ENCODE measurements at places on chromosomes 7 and 10. TPM values are rescaled to one million over a fixed set of nuclear protein-coding genes. Genes with fewer than 3 reads are reported as not detected.
A peak's percentile ranks its signal among the peaks of the same experiment; 100 is the strongest.

DNA sequence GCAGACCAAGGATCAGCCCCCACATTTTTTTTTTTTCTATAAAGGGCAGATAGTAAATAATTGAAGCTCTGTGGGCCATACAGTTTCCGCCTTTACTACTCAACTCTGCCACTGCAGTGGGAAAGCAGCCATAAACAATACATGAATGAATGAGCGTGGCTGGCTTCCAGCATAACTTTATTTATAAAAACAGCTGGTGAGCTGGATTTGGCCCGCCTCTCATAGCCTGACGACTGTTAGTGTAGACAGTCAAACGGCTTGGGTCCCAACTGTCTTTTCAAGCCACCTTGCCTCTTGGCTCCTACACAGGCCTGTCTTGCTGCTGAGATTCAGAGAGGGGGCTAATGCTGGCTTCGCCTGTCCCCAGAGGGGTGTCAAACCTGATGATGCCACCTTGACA lies 169.8 kb upstream of the GPR26 start:
- DNase-seq: no peak

- no peak for DNase-seq
Measured at GRCh38 chr7:145692237-145692950, 424.2 kb upstream of the CNTNAP2 start.

- no peak for DNase-seq
Measured at GRCh38 chr10:79268742-79269141, 78.5 kb upstream of the PPIF start.

DNA sequence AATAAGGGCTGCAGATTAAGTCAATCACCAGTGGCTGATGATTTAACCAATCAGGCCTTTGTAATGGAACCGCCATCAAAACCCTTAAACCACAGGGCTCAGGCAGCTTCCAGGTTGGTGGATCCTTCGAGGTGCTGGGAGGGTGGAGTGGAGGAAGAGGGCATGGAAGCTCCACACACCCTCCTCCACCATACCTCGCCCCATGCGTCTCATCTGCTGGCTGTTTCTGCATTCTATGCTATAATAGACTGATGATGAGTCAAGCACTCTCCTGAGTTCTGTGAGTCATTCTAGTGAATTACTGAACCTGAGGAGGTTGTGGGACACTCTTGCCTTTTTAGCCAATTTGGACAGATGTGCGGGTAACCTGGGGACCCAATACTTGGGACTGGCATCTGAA lies 43.9 kb downstream of the CHST15 start:
- DNase-seq: no peak

GRCh38 chr7:45921699-45922519 lies 837 bp upstream of the IGFBP3 start:
- peak; percentile 73 for DNase-seq

DNA sequence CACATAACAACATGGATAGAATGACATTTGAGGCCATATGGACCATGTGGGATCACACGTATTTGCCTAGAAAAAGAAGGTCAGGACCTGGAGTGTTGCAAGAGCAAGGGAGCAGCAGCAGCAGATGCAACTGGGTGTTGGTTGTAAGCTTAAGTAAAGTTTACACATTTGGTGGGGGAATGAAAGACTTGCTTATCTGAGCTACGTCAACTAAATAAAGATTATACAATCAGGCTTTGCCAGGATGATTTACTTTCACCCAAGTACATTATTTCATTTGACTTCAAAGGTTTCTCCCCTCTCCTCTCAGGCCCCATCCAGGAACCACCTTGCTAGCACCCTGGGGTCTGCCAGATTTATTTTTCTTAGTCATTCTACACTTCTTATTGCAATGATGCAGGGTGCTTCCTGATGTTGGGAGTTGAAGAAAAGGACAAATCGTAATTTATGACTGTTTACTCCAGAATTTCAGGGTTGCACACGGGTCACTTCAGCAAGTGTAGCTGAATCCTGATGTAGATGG lies 591.9 kb upstream of the IGFBP3 start:
- DNase-seq: no peak

GRCh38 chr7:117053432-117053831 lies 100.1 kb downstream of the ST7 start:
- DNase-seq: no peak

DNA sequence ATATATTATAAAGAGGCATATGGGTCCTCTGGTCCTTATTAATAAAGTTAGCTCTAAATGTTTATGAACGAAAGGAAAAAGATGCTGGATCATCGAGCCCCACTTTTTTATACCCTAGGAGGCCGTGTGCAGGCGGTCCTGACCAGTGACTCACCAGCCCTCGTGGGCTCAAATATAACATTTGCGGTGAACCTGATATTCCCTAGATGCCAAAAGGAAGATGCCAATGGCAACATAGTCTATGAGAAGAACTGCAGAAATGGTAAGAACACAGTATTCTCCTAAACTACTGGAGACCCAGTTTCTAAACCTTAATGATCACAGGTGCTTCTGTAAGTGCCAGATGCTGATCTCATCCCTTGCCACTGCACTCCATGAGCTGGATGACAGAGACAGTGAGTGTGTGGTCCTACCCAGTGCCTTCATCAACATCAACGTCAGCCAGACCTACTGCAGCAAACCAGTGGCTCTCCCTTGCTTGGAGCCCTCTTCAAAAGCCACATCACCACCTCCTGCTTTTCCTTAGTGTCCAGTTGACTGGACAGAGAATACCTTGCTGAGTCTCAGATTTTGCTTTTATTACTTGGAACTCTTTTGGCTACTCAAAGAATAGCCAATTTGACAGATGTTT lies 7.6 kb downstream of the GPNMB start:
- DNase-seq: no peak

GRCh38 chr7:137097111-137097510 lies 228.7 kb downstream of the CHRM2 start:
- no peak for DNase-seq

DNA sequence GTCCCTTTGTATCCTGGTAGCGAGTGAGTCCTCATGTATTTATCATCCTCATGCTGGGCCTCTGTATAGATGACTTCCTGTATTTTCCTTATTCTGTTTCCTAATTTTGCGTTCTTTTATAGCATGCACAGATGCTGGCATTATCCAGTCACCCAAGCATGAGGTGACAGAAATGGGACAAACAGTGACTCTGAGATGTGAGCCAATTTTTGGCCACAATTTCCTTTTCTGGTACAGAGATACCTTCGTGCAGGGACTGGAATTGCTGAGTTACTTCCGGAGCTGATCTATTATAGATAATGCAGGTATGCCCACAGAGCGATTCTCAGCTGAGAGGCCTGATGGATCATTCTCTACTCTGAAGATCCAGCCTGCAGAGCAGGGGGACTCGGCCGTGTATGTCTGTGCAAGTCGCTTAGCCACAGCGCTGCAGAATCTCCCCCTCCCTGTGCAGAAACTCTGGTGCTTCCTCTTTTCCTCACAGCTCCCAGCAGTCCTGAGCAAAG lies 183.1 kb upstream of the PRSS58 start:
- DNase-seq: no peak

DNA sequence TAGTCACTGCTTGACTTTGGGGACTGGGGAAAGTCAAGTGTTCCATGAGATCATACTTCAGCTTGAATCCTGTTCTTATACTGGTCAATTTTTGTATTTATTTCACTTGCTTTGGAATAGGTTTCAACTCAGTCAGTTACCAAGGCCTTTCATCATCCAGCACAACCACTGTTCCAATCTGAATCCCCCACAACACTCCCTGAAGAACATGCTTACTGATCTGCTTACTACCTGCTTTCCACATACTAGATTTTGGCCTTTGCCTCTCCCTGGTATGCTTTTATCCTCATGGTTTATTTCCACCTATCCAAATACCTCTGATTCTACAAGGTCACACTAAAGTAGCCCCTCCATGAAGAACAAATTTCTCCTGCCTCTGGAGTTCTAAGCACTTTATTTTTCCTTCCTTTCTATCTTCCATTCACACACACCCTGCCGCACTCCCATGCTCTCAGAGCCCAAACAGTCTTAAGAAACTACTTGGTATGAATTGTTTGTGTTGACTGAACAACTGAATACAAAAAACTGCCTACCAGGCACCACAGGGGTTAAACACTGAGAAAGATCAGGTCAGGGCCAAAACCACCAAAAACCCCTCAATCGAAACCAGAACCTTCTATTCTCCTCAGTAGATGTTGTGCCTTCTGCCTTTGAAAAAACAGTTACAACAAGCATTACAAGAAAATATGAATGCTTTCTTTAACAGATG lies 178.1 kb downstream of the AVL9 start:
- no peak for DNase-seq

- DNase-seq: no peak
Measured at GRCh38 chr10:126199221-126199998, 188.9 kb downstream of the ADAM12 start.

DNA sequence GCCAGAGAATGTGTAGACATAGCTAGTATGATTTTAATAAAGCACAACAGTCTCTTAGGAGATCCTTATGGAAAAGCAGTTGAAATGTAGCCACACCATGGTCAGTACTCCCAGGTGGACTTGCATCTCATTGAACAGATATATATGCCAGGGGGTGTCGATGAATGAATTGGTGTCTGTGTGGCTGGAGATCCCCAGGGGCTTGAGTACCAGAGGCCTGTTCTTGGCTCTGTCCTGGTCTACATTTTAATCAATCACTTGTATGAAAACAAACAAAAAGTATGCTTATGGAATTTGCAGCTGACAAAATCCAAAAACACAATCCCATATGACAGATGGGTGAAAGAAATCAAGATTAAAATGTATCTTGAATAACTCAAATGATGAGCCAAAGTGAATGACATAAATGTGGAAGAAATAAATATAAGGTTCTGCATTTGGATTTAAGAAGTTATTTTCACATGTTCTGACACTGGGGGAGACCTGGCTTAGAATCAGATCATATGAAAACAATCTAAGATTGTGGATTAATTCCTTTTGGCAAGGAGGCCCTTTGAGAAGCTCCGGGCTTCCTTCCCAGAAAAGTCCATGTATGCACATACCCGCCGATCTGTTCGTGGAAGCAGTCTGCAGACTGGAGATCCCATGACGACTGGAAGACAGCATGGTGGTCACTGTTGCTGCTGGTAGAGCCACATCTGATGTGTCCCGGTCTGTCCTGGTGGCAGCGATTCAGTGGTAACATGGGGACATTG lies 15.6 kb downstream of the CLEC2L start:
- DNase-seq: no peak

DNA sequence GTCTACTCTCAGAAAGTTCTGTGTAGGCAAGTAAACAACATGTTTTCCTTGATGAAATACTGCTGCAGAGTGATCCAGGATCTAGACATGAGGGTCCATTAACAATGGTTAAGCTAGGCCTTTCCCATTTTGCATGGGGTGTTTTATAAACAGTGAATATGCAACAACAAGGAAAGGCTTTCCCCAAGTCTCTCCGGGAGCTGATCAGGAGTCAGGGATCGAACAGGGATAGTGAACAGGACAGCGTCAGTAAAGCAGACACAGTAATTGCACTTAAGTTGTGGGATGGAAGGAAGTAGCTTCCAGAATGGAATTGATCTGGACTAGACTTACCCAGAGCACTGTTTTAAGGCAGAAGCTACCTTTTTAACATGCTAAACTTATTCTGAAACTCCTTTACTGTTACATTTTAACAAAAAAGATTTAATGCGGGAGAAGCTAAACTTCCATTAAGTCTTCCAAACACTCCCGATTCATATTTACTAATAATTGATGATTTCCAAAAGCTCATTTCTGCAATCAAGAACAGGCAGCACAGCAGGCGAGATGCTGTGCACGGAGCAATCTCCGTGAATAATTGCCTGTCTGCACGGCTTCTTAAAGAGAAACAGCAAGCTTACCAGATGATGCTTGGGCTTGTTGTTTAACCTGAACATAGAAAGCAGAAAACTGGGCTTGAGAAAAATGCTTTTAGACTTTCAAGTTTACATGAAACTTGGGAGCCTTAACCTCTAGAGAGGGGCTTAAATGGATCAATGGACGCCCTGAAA lies 50.3 kb upstream of the DOCK1 start:
- DNase-seq: no peak

DNA sequence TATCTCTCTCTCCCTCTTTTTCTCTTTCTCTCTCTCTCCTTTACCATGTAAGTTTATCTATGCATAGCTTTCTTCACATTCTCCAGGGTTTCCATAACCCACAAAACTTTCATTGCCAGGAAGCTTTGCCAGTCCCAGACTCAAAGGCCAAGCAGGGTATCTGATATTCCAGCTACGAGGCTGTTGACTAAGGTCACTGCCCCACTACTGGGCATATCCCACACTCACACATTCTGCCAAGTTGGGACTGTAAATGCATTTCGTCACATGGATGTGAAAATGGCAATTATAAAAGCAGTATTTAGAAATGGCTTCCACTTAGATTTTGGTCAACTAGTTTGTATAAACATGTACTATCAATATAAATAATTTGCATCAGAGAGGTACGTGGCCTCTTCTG lies 43.3 kb upstream of the SEPTIN7 start:
- DNase-seq: no peak

DNA sequence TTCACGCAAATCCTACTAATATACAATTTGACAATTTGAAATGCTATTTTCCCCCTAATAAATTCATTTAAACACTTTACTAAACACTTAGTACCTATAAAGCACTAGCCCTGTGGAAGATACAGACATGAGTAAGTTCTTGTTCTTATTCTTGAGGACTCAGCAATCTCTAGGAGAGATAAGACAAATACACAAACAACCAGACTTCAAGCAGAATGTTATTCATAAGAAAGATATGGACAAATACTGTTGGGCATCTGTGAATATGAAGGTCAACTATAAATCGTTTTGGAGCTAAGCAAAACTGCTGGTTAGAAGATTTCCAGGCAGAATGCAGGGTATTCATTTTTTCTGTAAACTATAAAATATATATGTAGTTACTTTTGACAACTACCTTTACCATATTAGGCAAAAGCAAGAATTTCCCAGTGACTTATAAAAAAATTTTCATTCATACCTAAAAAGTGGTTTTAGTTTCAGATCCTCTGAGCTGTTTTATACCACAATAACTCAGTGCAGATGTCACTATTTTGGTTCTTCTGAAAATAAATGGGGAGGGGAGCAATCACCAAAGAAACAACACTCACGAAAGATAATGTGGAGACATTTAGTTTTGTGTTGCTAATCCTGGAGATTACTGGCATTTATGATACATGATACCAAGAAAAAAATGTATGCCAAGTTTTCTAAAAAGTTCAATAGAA lies 3.8 kb downstream of the VPS41 start:
- DNase-seq: no peak

The KCNIP2 gene
- total RNA-seq: 0.48 TPM

The BTBD16 gene
- total RNA-seq: not detected

The CALCR gene
- total RNA-seq: not detected

The LIPJ gene
- not detected for total RNA-seq

The PNLIPRP1 gene
- total RNA-seq: not detected

All from glomerular endothelial cell (primary cell).